RPMI7951 (cell line): ENCODE measurements at places on chromosomes 4 and X.

DNA sequence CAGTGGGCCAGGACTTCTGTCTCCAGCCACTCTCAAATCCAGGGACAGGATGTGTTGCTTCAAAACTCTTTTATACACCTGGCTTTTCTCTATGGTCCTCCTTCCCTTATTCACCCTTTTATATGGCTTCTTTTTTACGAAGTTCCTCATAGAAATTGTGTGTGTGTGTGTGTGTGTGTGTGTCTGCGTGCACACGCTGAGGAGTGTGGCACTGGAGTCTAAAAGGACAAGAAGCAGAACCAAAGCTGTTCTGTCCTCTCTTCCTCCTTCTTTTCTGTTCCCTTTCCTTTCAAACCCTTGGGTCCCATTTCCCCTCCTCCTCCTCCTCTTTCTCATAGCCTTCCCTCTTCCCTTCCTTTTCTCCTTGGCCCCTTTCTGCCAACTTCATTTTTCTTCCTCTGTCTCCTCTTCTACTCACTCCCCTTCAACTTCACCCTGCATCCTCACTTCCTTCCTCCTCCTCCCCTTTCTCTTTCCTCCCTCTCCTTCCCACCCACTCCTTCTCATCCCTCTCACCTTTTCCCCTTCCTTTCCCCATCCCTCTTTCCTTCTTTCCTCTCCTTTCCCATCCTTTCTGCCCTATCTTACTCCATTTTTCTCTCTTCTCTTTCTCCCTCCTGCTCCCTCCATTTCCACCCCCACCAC, 360.5 kb downstream of the MID1IP1 start:
- no peak for DNase-seq

DNA sequence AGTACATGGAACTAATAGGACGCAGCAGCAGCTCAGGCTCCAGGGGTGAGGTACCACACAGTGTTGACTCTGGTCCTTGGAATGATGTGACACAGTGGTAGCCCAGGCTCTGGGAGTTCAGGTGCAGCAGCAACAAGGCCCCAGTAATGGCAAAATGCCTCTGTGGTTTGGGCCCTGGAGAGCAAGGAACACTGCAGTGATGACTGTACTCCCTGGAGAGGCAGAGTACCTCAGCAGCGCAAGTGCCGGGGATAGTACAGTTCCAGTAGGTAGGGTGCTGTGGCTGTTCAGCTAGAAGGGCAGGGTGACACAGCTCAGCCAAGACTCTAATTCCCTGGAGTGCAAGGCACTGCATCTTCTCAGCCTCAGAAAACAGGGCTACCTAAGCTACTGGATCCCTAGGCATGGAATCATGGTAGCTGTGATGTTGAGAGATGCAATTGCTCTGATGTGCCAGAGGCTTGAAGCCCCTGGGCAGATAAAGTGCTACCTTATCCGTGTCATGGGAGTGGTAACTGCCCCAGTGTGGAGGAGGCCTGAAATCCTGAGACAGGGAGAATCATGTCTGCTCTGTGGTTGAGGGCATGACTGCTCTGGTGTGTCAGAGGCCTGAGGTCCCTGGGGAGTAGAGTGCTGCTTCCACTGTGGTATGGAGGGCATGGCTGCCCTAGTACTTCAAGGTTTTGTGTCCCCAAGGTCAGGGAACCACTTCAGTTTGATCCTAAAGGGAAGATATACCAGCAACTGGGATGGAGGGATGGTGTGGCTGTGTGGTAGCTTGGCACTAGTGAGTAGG, 55.2 kb downstream of the AREG start:
- peak; percentile 64 for DNase-seq

DNA sequence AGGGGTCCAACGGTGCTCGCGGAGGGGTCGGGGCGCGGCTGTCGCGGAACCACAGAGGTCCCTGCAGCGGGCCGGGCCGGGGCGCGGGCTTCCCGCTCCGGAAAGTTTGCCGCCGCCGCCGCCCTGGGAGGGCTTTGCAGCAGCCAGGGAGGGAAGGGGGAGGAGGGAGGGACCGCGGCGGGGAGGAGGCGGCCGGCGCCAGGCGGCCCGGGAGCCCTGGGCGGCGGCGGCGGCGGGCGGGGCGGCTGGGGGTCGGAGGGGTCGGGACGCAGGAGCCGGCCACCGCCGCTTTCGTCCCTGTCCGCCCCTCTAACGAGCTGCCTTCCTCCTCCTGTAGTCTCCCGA, 375 bp downstream of the FGFR3 start:
- DNase-seq: no peak

DNA sequence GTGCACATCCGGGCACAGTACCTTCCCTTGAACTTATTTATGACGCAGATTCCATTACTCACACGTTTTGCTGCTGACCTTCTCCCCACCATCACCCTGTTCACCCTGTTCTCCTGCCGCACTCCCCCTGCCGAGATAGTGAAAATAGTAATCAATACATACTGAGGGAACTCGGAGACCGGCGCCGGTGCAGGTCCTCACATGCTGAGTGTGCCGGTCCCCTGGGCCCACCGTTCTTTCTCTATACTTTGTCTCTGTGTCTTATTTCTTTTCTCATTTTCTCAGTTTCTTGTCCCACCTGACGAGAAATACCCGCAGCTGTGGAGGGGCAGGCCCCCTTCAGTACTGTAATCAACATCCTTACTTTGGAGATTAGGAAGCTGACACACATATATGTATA, 1337.1 kb upstream of the PABPC4L start:
- no peak for DNase-seq

DNA sequence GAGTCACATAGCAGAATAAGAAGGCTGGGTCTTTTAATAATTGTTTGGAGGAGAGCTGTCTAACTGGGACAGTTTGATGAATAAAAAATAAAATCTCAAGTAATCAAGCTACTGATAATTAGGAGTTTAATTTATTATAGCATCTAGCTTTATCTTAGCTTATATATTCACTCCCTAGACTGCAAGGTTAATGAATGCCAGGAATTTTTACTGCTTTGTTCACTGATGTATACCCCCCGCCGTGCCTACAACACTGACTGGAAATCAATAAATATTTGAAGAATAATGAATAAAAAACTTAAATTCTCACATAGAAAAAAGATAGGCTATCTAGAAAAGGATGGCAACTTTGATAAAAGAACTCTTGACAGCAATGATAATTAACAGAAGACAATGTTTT, 59.7 kb downstream of the IQCM start:
- no peak for DNase-seq

DNA sequence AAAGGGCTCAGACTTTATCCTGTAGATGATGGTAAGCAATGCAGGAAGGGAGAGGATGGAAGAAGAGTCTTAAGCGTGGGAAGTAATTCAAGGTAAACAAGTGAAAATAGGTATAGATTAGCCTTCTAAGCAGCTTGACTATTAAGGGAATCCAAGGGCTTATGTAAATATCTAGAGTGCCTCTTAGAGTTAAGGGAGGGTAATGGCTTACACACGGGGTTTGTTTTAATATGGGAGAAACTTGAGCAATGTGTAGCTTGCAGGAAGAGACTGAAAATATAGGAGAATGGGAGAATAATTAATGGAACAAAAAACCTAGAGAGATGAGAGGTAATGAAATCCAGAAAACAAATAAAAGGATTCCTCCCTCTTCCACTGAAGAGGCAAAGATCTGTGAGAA, 12.8 kb upstream of the SAP30 start:
- DNase-seq: no peak

- peak; percentile 91 for DNase-seq
These were observed 119.0 kb downstream of the REELD1 start for GRCh38 chr4:146333187-146333894.

- peak; percentile 95 for DNase-seq
These were observed 193.5 kb upstream of the C1QTNF7 start for GRCh38 chr4:15234116-15234855.

GRCh38 chrX:8272821-8273220, 101.8 kb upstream of the VCX2 start:
- DNase-seq: no peak

DNA sequence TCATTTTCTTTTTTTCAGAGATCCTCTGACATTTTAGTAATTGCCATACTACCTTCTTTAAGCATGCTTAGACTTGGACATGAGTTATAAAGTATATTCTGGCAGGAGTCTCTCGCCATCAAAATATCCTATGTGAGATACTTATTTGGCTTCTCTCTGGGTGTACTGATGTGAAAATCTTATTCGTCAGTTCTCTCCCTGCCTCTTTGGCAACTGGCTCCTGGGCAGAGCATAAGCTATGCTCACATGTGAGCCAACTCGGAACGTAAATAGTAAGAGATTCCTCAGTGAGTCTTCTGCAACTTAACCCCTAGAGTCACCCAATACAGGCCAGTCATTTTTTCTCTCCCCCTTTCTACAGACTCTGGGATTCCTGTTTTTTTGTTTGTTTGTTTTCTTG, 91.6 kb downstream of the MAGEB17 start:
- DNase-seq: no peak

DNA sequence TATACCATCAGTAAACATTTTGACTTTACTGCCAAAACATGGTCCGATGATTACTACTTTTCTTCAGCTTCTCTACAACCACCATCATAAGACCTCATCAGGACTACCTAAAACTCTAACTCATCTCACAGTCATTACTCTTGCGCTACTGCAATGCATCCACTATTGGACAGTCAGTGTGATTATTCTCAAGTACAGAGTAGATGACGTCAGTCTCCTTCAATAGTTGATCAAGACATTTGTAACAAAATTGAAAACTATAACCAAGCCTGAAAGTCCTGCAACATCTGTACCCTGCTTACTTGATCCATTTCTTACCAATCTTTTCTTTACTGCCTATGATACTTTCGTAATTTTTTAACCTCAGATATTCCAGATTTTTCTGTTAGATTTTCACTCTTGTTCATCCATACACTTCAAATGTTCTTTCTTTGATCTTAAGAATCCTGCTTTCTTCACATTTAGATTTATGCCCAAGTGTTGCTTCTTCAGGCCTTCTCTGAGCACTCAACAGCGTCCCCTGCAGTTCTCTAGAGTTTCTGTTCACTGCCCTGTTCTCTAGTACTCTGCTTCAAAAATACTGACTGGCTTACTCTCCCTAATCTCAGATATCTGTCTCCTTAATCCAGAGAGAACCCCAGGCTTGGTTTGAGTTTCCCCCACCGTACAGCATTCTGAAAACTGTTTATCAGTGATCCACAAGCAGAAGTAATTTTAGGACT, 1517.6 kb downstream of the STIM2 start:
- DNase-seq: no peak

GRCh38 chr4:3210467-3210866, 38.5 kb upstream of the MSANTD1 start:
- no peak for DNase-seq

- no peak for DNase-seq
These were observed 101.1 kb downstream of the PCDH7 start for GRCh38 chr4:30821275-30821674.

GRCh38 chr4:85152480-85152879, 186.0 kb upstream of the WDFY3 start:
- DNase-seq: no peak

DNA sequence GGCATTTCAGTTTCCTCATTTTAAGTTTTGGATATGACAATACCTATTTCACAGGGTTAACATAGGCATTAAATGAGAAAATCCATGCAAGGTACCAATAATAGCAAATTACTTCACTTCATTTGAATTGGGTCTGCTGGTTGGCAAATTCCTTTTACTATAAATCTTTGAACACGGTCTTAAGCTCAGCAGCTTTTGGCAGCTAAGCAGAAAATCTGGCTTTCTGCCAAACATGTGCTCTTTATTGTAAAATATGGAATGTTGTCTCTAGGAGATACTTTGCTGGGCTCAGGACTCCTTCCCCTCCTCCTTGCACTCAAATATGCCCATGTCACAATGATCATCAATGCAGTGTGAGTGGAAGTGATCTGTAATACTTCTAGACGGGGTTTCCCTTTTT, 16.8 kb upstream of the DMP1 start:
- DNase-seq: peak; percentile 14

- peak; percentile 0 for DNase-seq
These were observed 192.3 kb upstream of the NR3C2 start for GRCh38 chr4:148634476-148634875.

DNA sequence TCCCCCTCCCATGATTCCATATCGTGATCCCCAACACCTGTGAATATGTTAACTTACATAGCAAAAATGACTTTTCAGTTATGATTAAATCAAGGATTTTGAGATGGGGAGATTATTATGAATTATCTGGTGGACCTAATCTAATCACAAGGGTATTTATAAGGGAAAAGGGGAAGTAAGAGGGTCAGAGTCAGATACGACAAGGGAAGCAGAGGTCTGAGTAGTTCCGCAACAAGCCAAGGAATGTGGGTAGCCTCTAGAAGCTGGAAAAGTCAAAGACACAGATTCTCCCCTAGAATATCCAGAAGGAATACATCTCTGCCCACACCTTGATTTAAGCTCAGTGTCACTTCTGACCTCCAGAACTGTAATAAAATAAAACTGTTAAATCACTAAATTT, 1.0 kb upstream of the IL13RA1 start:
- DNase-seq: no peak

DNA sequence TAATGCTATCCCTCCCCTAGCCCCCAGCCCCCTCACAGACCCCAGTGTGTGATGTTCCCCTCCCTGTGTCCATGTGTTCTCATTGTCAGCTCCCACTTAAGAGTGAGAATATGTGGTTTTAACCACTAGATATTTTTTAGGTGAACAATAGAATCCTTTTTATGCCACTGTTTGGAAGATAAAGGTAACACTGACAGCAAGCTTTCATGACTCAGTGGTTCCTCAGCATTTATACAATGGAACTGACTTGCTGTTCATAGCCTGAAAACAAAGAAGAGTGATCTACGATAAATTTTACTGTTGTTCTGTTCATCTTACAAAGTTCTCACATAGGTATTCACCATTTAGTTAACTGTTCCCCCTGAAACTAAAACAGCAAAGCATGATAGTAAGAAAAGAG, 147.8 kb downstream of the ARHGAP10 start:
- DNase-seq: no peak

- DNase-seq: peak; percentile 33
These were observed 326.9 kb upstream of the SLIT2 start for GRCh38 chr4:19924761-19925160.

DNA sequence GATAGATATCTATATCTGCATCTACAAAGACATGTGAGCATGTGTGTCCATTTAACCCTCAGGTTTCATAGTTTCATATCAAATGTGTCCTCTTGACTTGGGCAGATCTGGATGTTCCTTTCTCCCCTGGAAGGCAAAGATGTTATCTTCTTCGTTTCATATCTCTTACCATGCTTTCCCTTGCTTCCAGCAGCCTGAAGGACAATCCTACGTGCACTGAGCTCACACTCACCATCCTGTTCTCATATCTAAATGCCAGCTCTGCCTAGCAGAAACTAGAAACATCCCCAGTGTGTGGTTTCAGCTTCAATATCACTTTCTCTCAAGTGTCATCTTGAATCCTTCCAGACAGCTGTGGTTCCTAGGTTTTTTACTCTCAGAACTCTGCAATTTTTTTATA, 66.2 kb downstream of the ZAR1 start:
- DNase-seq: no peak

GRCh38 chr4:60396341-60397049, 803.6 kb upstream of the ADGRL3 start:
- no peak for DNase-seq
